ENCODE measurements at places on chromosomes 2 and 18.

- DNase-seq: peak; percentile 37
These were observed 74.5 kb downstream of the LRRFIP1 start for GRCh38 chr2:237701859-237702390.

DNA sequence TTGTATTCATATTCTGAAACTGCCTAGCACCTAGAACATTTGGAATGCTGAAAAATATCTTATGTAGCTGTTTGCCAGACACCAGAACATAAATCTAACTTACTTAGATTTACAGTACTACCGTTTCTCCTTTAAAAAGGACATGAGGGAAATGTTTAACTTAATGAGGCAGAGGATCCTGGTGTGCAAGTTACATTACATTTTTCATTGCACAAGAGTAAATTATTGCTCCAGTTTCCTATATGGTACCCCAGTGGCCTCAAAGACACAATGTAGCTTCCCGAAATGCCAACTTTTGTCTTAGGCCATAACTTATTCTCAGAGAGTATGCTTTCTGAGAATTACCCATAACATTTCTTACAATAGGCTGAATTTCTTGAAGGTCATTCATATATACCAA is 105.5 kb upstream of the DTNA start:
- DNase-seq: no peak

DNA sequence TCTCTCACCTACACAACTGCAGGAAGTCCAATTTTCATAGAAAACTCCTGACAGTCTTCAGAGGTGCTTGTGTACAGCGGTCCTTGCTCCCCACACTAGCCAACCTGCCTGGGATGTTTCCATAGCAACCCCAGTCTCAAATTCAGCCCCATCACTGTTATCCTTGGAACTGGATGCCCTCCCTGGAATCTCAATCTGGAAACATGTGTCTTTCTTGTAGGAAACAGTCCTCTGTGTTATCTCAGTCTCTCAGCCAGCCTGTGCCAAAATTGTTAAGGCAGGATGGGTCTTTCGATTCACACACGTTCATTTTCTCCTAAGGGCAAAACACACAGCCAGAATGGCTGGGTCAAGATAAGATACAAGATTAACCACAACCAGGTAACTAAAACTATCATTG is 295.5 kb upstream of the RND3 start:
- DNase-seq: no peak

GRCh38 chr2:159307942-159308341 is 21.4 kb upstream of the WDSUB1 start:
- DNase-seq: no peak

GRCh38 chr18:14914771-14915170 is 166.8 kb downstream of the ANKRD30B start:
- no peak for DNase-seq

DNA sequence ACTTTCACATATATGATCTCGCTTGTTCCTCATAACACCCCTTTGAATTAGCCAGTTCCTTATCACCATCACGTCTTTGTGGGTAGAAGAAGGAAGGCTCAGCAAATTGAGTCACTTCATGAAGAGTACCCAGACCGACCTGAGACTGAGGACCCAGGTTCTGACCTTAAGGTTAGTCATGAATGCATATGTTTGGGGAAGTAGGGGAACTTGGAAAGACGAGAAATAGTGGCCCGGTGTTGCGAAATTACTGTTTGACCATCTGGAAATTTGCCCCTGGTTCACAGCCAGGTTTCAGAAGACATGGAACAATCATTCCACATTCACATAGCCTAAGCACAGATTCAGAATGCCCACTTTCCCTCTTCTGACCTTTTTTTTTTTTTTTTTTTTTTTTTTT is 59.8 kb downstream of the MEIS1 start:
- no peak for DNase-seq

DNA sequence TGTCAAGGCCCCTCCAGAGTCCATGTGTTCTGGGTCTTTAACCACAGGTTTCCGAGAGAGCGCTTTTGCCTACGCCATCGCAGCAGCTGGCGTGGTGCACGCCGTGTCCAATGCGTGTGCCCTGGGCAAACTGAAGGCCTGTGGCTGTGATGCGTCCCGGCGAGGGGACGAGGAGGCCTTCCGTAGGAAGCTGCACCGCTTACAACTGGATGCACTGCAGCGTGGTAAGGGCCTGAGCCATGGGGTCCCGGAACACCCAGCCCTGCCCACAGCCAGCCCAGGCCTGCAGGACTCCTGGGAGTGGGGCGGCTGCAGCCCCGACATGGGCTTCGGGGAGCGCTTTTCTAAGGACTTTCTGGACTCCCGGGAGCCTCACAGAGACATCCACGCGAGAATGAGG is 9.3 kb downstream of the WNT10A start:
- no peak for DNase-seq

DNA sequence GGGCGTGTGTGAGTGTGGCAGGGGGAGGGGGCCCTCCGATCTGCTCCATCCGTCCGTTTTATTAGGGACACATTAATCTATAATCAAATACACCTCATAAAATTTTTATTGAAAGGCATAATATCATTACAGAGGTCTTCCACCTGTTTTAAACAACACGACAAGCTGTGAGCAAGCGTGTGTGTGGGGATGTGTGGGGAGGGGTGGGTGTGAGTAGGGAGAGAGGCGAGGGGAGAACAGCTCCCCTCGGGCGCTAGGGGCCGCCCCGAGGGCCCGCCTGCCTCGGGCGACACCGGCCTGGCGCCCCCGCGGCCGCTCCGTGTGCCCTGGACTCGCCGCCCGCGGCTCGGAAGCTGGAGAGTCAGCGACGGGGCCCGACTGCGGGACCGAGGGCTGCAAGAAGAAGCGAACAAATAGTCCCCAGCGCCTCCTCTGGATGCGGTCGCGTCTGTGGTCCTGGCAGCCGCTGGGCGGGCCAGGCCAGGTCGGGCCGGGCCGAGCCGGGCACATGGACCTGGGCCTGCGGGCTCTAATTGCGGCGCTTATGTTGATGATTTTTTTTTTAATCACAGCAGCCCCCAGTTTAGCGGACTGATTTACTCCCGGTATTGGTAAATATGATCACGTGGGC is 352 bp upstream of the HOXD9 start:
- no peak for DNase-seq

DNA sequence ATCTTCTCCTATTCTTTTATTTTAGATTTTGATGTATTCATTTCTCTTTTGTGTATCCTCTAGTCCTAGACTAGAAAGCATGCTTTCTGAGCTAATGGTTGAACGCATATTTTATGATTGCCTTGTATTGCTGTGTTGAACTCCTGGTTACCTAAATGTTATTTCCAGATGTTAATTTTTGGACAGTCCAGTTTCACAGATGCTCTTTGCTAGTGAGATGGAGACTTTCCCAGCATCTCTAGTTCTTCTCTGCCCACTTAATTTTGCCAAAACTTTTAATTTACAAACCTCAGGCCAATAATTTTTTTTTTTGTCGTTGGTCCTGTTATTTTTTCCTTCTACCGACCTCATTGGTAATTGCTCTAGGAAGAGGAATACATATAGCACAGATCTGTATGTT is 153.2 kb downstream of the HAUS1 start:
- no peak for DNase-seq

DNA sequence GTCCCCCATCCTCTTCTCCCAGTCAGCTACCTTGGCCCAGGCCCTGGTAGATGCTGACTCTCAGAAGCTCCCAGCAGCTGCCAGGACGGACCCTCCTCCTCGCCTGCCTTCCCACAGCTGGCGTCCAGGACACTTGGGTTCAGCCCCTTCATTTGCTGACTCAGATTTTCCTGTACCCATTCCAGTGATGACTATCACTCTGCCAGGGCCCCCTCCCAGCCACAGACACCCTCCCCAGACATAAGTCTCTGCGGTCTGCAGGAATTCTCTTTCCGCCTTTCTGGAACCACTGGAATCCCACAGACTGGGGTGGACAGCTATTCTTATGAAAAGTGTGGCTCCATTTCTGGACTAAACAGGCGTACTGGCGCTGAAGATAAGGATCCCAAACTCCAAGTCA is 260.3 kb upstream of the EPAS1 start:
- no peak for DNase-seq

DNA sequence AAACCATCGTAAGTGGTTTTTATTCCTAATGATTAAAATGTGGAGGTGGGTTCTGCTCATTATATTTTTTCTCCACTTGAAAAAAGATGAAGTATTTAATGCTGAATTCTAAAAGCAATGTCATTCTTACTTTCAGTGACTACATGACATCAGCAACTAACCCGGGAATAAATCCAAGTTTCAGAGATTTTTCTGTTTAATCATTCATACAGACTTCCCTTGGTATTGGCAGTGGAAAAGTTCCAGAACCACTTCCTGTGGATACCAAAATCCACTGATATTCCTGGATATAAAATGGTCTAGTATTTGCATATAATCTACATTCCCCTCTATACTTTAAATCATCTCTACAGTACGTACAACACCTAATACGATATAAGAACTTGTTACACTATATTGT is 128.6 kb downstream of the ZNF532 start:
- DNase-seq: no peak

- no peak for DNase-seq
These were observed 279.6 kb upstream of the ID2 start for GRCh38 chr2:8402222-8402621.

DNA sequence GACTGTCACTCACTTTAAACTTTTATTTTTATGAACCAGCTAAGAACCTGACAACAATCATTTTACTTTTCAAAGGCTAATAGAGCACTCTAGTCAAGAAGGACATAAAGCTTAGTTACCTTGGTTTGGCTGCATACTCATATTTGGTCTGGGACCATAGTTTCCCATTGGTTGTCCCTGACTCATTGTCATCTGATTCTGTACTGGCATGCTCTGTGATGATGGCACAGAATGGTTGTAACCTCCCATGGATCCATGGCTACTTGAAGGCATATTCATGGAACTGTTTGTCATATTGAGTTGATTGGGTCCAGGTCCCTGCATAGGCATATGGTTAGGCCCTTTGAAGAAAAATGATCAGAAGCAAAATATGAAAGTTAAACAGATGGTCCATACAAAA is 37.9 kb downstream of the SS18 start:
- no peak for DNase-seq

- DNase-seq: peak; percentile 73
These were observed 486 bp upstream of the GPR39 start for GRCh38 chr2:132415915-132416722.

- DNase-seq: no peak
These were observed 604.7 kb downstream of the CBLN2 start for GRCh38 chr18:71939483-71939882.

GRCh38 chr2:141570474-141571131 is 560.2 kb downstream of the LRP1B start:
- DNase-seq: peak; percentile 61

DNA sequence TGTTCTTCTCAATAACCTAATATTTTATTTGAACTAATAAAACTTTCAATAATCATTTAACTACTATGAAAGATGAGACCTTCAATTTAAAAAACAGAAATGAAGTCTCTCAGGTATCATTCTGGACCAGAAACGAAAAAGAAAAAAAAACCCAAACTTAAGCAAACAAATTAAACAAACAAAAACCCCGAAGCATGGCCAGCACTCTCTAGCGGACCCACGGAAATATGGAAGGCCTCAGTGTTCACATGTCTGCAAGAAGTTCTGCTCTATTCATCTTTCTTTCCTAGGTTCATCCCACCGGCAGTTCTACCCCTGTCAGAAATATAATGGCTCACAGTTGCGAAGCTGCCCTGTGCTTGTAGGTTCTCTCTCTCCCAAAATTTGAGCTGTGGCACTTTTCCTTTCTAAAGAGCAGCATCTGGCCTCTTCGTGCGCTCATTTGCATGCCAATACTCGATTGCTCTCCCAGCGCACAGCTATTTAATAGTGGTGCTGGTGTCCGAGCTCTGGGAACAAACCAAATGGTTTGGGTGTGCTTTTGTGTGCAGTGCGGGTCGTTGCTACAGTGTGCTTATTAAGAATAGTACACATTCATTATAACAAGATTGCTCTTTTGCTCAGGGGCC is 129.0 kb upstream of the ZEB2 start:
- peak; percentile 51 for DNase-seq

GRCh38 chr2:75326645-75327044 is 127.3 kb upstream of the TACR1 start:
- DNase-seq: no peak

DNA sequence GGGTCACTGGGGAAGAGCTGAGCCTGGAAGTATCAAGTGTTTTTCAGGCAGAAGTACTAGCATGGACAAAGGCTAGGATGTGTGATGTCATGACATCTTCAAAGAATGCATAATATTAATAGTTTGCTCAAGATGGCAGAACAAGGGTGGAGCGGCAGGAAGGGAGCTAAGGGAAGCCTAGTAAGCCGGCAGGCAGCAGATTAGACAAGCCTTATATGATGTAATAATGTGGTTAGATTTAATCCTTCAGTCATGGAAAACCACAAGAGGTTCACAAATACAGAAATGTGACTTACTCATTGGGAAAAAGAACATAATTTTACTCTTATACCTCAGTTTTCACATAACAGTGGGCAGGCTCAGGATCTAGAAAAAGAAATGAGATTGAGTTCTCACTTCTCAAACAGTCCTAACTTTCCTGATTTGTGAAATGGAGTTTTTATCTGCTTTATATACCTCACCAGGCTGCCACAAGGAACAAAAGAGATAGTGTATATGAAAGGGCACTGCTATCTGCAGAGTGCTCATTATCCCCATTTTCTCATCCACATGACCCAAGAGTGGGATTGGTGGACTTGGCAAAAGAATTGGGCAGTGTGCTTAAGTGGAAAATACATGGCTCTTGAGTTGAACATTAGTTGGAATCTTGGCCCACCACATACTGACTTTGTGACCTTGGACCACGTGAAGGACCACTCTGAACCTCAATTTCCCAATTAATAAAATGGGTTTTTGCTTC is 89.1 kb upstream of the LHCGR start:
- DNase-seq: no peak

DNA sequence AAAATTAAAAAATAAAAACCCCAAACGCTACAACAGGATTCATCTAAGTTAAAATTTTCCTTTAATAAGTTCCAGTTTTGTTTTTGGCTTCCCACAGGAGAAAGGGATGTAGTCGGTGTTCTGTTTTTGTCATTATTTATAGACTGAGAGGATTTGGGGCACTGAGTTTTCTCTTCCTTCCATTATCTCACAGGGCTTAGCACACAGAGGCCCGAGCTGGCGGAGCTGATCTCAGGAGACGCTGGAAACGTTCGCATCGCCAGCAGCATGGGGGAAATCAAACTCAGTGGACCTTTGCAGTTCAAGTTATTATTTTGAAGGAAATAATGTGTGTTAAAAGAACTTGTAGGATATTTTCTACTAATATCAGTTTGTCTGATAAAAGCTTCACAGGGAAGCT is 669.7 kb upstream of the SALL3 start:
- no peak for DNase-seq

Data from ecto neural progenitor cell (in vitro differentiated cells).